Type B pancreatic cell (in vitro differentiated cells): ENCODE measurements at places on chromosomes 4 and X. TPM values are rescaled to one million over a fixed set of nuclear protein-coding genes. Genes with fewer than 3 reads are reported as not detected.

NHS gene
- 9.2 and 27.8 TPM in 2 replicates for total RNA-seq

PNMA6F gene
- total RNA-seq = not detected in 2 replicates

VEGFD gene
- 0.83 and 20.5 TPM in 2 replicates for total RNA-seq

ETDA gene
- not detected in 2 replicates for total RNA-seq

SPATA18 gene
- 17.0 and 40.4 TPM in 2 replicates for total RNA-seq

SGMS2 gene
- total RNA-seq = 25.8 and 79.0 TPM in 2 replicates

MBNL3 gene
- 13.5 and 27.5 TPM in 2 replicates for total RNA-seq

AIFM1 gene
- total RNA-seq = 48.5 and 51.9 TPM in 2 replicates

MAGEH1 gene
- 37.7 and 38.3 TPM in 2 replicates for total RNA-seq

RUFY3 gene
- 38.3 and 74.9 TPM in 2 replicates for total RNA-seq

ADH4 gene
- total RNA-seq = 3.7 and 17.7 TPM in 2 replicates

TACR3 gene
- total RNA-seq = 0.55 and 0.72 TPM in 2 replicates

STARD8 gene
- total RNA-seq = 0.67 and 9.9 TPM in 2 replicates

CTSO gene
- 4.3 and 12.3 TPM in 2 replicates for total RNA-seq

MTMR1 gene
- 21.8 and 28.0 TPM in 2 replicates for total RNA-seq

DHRSX gene
- total RNA-seq = 21.0 and 34.2 TPM in 2 replicates

GPR34 gene
- total RNA-seq = not detected in 2 replicates

CBR4 gene
- 25.8 and 42.6 TPM in 2 replicates for total RNA-seq

LEF1 gene
- 14.1 and 66.1 TPM in 2 replicates for total RNA-seq

CSAG3 gene
- total RNA-seq = 0.40 TPM in 1 of 2 replicates, not detected in the other

ALG13 gene
- total RNA-seq = 67.2 and 71.8 TPM in 2 replicates

TRO gene
- 39.6 and 142 TPM in 2 replicates for total RNA-seq

SPINK2 gene
- total RNA-seq = 0.87 and 4.6 TPM in 2 replicates

LPAR4 gene
- total RNA-seq = 5.3 TPM in 1 of 2 replicates, not detected in the other

MAGEE1 gene
- 5.3 and 7.0 TPM in 2 replicates for total RNA-seq

TCEANC gene
- total RNA-seq = 2.7 and 4.6 TPM in 2 replicates

IL2RG gene
- 1.5 and 5.2 TPM in 2 replicates for total RNA-seq

AKAP14 gene
- 0.92 TPM in 1 of 2 replicates, not detected in the other for total RNA-seq

SLC4A4 gene
- total RNA-seq = 27.2 and 32.0 TPM in 2 replicates

MRPL1 gene
- 27.1 and 44.1 TPM in 2 replicates for total RNA-seq

SHROOM2 gene
- 8.4 and 16.2 TPM in 2 replicates for total RNA-seq

CPZ gene
- total RNA-seq = 4.9 and 12.6 TPM in 2 replicates

GLOD5 gene
- total RNA-seq = not detected in 2 replicates

KLB gene
- total RNA-seq = 0.43 and 0.62 TPM in 2 replicates

BRS3 gene
- total RNA-seq = 0.10 TPM in 1 of 2 replicates, not detected in the other

CFP gene
- 0.50 and 0.51 TPM in 2 replicates for total RNA-seq

NONO gene
- total RNA-seq = 428 and 634 TPM in 2 replicates

EGFL6 gene
- total RNA-seq = 0.40 and 4.5 TPM in 2 replicates

SPATA4 gene
- total RNA-seq = 0.33 and 0.75 TPM in 2 replicates

IL1RAPL1 gene
- 0.48 and 2.6 TPM in 2 replicates for total RNA-seq

USP51 gene
- total RNA-seq = 3.5 and 8.9 TPM in 2 replicates

PCDH19 gene
- 61.6 and 122 TPM in 2 replicates for total RNA-seq
